ENCODE measurements at places on chromosomes 4 and X.

- no peak for DNase-seq
Observed at GRCh38 chr4:8854931-8855330, 16.7 kb downstream of the HMX1 start.

DNA sequence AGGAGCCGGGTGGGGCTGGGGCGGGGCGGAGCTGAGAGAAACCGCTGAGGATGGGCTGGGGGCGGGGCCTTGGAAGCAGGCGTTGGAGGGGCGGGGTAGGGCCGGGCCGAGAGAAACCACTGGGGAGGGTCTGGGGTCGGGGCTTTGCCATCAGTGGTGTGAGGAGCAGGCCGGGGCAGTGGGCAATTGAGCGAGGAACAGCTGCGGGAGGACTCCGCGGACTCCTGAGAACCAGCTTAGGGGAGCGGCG, 1.3 kb upstream of the EOLA2 start:
- DNase-seq = no peak

- no peak for DNase-seq
Observed at GRCh38 chrX:19342331-19342906, 1.3 kb upstream of the PDHA1 start.

GRCh38 chr4:11608992-11609391, 180.3 kb upstream of the HS3ST1 start:
- DNase-seq = no peak

GRCh38 chr4:76374798-76375197, 46.1 kb downstream of the CCDC158 start:
- DNase-seq = no peak

DNA sequence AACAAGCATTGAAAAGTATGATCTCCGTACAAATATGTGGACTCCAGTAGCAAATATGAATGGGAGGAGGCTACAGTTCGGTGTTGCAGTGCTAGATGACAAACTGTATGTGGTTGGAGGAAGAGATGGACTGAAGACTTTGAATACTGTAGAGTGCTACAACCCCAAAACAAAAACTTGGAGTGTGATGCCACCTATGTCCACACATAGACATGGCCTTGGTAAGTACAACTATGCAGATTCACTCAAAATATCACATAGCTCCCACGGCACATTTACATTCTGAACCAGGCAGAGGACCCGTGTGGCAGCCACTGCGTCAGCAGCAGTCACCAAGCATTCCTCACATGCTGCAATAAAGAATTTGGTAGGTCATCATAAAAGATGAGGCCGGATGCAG, 41.3 kb downstream of the KLHL5 start:
- DNase-seq = no peak

GRCh38 chr4:136818811-136819330, 713.4 kb downstream of the PCDH18 start:
- DNase-seq = no peak

- no peak for DNase-seq
Observed at GRCh38 chrX:40513012-40513411, 67.8 kb upstream of the ATP6AP2 start.

GRCh38 chr4:89836897-89837384, at the start of gene SNCA:
Gene SNCA, minus strand, starts transcription at chr4:89837161. Its CDS starts 1,494 bp downstream, at chr4:89835667.
- no peak for DNase-seq

GRCh38 chrX:12314651-12315050, 176.4 kb downstream of the FRMPD4 start:
- no peak for DNase-seq

DNA sequence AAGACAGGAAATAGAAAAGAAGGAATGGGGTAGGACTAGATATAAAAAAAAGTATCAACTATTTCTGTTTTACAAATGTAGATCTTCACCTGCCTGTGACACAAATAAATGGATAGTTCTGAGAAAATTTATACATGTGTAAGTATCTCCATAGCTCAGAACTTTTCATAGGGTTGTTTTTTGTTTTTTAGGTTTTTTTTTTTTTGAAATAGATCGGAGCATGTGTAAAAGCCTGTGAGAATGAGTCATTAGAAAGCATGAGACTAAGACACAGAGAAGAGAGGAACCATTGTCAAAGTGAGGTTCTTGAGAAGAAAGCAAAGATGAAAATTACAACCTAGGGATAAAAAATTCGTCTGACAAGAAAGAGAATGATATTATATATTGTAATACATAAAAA, 481.6 kb downstream of the PABPC4L start:
- DNase-seq = no peak

DNA sequence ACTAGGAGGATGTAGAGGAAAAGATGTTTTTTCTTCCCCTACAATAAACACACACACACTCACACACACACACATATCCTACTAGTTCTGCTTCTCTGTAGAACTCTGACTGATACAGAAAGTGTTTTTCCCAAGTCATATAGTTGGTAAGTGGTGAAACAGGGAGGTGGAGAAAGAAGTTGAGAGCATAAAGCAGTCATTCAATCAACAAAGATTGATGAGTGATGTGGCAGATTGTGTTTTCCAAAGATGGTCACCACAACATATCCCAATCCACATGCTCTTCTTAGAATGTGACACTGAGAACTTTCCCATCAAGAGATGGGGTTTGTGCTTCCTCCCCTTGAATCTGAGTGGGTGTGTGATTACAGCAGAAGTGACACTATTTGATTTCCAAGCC, 123.4 kb upstream of the ATP6AP2 start:
- DNase-seq = no peak

GRCh38 chrX:96182366-96182765, 502.3 kb upstream of the DIAPH2 start:
- no peak for DNase-seq

- no peak for DNase-seq
Observed at GRCh38 chrX:6748595-6748994, 213.7 kb upstream of the VCX3A start.

DNA sequence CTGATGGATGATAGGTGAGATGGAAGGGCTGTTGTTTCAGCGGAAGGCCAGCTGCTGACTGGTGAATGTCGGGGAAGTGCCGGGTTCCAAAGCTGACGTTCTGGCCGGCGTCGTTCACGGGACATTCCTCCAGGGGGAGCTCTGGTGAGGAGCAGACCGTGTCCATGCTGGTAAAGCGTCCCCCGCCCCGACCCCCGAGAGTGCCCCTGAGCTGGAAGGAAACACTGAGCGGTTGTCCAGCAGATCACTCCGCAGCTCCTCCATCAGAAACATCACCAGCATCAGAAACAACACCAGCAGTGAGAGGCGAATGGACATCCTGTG, 18.6 kb upstream of the ADRA2C start:
- DNase-seq = no peak

DNA sequence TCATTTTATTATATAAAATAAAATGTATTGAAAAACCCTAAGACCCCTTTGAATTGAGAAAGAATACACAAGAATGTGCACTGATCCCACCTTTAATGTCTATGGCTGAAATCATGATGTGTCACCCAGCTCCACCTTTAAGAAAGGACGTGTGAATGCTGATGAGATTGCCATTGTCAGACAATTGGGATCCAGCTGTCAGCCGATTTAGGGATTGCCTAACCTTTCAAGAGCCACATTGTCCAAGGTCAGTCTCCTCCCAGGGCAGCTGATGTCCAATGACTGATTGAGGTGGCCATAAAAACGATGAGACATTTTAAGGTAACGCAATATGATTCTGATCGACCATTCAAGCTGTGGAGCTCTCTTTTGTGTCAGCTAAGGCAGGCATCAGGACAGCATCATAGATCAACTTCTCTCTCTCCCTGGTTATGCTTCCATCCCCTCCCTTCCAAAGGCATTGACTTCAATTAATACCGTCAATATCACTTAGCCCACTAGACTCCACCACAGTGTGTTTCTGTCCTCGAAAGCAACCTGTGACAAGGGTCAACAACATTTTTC, 1676.4 kb downstream of the PCDH7 start:
- no peak for DNase-seq

- no peak for DNase-seq
Observed at GRCh38 chrX:9577555-9577954, 112.7 kb downstream of the TBL1X start.

DNA sequence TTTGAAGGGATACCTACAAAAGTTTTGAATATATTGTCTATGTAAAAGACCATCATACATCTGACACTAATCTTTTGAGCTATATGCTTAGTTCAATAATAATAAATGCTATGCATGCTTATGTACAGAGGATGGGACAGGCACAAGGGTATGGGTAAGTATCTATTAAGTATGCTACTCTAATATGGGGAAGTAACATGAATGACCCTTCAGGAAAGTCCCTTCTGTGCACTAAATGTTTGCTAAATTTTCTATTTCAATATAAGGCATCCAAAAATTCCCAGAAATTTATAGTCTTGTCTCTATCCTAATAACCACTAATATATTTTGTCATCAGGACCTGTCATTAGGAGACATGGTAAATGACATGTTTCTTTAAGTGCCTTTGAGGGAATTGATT, 19.0 kb downstream of the ATP8A1 start:
- DNase-seq = no peak

DNA sequence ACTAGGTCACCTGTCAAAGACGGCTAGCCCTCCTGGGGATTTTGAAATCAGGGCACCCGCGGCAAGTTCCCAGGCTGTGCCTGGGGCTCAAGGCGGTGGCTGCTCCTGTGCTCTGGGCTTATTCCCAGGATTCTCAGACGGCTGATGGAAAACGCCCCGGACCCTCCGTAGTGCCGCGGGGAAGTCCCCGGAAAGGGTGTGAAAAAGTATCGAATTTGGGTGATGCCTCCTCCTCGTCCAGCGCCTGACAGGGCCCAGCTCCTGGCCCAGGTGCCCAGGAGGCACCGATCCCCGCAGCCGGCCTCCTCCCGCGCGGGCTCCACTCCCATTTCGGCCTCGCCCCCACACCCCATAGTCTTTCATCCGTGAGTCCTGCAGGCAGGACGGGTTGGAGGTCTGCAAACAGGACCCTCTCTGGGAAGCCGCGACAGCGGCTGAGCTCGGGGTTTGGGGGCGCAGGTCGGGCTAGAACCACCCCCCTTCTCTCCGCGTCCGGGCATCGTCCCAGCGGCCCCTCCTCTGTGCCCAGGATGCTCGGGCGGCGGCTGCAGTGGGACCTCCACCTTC, 1.1 kb upstream of the NSG1 start:
- DNase-seq = no peak

DNA sequence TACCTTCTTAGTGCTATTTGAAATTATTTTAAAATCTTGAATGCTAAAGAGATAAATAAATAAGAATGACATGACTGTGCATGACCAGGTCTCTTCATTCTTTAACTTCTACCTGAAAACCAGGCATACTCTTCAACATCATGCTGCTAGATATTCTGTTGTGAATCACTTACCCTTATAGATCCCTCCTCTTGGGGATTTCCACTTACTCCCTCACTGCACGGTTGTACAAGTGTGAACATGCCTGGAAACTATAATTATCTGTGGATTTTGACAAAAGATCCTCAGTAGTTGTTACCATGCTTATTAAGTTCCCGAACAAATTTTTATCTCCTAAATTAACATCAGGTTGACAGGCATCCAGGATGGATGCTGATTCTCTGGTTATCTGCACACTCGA, 54.3 kb downstream of the ADGRL3 start:
- DNase-seq = no peak

- no peak for DNase-seq
Observed at GRCh38 chrX:116961872-116962582, 499.3 kb upstream of the CT83 start.

DNA sequence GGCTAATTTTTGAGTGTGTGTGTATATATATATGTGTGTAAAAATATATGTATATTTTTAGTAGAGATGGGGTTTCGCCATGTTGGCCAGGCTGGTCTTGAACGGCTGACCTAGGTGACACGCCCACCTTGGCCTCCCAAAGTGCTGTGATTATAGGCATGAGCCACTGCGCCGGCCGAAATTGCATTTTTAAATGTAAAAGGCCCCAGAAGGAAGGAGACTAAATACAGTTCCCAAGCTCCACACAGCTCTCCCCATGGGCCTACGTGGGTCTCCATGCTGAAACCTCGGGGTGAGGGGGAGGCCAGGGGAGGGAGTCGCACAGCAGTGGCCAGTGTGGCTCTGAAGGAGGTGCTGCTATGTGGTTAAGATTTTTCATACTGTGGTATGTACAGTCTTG, 12.8 kb upstream of the CDKN2AIP start:
- DNase-seq = no peak

DNA sequence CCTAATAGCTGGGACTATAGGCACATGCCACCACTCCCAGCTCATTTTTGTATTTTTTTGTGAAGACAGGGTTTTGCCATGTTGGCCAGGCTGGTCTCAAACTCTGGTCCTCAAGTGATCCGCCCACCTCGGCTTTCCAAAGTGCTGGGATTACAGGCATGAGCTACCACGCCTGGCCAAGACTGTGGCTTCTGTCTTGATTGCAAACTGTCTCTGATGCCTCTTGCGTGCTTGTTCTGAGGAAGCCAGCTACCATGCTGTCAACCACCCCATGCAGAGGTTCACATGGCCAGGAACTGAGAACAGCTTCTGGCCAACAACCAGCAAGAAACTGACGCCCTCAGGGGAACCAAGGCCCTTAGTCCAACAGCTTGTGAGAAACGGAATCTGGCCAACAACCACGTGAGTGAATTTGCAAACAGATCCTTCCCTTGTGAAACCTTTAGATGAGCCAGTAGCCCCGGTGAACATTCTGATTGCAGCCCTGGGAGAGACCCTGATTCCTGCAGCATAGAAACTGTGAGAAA, 71.2 kb downstream of the SUPT20HL2 start:
- no peak for DNase-seq

GRCh38 chr4:7243609-7244330, 51.4 kb downstream of the SORCS2 start:
- DNase-seq = no peak

DNA sequence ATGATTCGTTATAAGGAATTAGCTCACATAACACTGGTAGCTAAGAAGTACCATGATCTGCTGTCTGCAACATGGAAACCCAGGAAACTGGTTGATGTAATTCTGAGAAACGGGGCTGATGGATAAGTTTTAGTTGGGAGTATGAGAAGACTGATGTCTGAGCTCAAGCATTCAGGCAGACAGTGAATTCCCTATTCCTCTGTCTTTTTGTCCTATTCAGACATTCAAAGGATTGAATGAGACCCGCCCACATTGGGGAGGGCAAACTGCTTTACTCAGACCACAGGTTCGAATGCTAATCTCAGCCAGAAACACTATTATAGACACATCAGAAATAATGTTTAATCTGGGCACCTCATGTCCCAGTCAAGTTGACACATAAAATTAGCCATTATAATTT, 515.5 kb downstream of the STPG2 start:
- DNase-seq = no peak

DNA sequence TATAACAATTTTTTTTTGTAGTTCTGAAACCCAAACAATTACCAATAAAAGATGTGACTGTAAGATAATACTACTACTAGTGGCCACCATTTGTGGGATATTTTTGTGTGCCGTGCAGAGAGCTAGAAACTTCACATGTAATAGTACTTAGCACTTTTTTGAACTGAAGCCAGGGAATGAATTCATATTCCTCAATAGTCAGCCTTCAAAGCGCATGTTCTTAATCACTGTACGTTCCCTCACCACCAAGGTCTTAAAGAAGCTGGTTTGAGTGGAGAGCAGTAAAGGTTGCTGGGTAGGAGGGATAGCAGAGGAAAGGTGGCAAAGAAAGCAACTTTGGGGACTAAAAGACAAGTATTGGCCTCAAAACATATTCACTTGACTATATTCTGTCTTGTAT, 9.6 kb upstream of the RUFY3 start:
- no peak for DNase-seq
